ENCODE measurements at places on chromosomes 5 and 9.

DNA sequence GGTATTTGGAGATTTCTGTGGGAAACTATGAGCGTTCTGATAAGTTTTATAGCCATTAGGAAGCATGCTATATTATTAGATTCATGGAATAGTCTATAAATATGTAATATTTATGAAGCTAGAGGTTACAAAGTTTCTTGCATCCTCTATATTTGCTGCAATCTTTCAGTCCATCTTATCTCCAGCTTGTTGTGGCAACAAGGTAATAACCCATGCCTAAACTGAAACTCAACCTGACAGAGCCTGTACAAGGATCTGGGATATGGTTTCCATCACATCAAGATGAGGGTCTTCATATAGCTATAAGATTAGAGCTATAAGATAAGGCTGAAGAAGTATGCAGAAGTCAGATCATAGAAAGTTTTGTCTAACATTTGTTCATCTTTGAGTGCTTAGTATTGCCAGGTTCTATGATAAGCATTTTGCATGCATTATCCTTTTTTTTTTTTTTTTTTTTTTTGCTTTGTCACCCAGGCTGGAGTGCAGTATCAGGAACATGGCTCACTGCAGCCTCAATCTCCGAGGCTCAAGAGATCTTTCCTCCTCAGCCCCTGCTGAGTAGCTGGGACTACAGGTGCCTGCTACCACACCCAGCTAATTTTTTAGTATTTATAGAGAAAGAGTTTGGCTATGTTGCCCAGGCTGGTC is 14.8 kb downstream of the BAAT start:
- DNase-seq = no peak

DNA sequence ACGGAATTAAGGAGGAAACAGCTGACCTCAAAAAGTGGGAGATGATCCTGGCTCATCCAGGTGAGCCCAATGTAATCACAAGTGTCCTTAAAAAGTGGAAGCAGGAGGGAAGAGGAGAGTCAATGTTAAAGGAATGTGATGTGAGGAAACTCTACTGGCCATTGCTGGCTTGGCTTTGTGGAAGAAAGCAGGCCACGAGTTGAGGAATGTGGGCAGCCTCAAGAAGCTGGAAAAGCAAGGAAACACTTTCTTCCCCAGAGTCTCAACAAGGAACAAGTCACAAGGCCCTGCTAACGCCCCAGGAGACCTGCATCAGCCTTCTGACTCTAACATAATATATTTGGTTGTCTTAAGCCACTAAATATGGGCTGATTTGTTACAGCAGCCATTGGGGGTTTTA is 252.8 kb downstream of the PSAT1 start:
- DNase-seq = no peak

- no peak for DNase-seq
Measured at GRCh38 chr9:125655691-125656410, 51.2 kb downstream of the MAPKAP1 start.

GRCh38 chr5:118611332-118611945 is 376.9 kb downstream of the DTWD2 start:
- no peak for DNase-seq

GRCh38 chr5:80070338-80071056 is 35.3 kb downstream of the THBS4 start:
- no peak for DNase-seq

DNA sequence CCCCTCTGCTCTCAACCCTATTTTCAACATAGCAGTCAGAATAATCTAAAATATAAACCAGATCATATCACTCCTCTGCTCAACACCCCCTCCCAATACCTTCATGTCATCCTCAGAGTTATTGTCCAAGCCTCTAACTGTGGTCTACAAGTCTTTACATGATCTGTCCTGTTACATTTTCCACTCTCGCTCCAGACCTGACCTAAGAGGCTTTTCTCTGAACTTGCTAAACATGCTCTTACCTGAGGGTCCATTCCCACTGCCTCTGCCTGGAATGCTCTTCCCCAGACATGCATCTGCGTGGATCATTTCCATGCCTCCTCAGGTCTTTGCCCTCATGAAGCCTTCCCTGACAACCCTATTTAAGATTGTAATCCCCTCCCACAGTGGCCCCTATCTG is 12.0 kb downstream of the NIPSNAP3B start:
- no peak for DNase-seq

GRCh38 chr9:129383561-129384490 is 205.8 kb upstream of the IER5L start:
- peak; percentile 46 for DNase-seq

- DNase-seq = no peak
Measured at GRCh38 chr5:95283761-95284571, 928 bp downstream of the MCTP1 start.

- no peak for DNase-seq
Measured at GRCh38 chr9:2634153-2634552, 12.6 kb downstream of the VLDLR start.

- no peak for DNase-seq
Measured at GRCh38 chr9:27967210-27967609, 393.9 kb upstream of the C9orf72 start.

- no peak for DNase-seq
Measured at GRCh38 chr5:15606197-15606596, 106.2 kb downstream of the FBXL7 start.

- no peak for DNase-seq
Measured at GRCh38 chr5:18325431-18325830, 691.2 kb downstream of the TAF11L14 start.

GRCh38 chr5:120365656-120366446 is 98.2 kb upstream of the PRR16 start:
- no peak for DNase-seq

DNA sequence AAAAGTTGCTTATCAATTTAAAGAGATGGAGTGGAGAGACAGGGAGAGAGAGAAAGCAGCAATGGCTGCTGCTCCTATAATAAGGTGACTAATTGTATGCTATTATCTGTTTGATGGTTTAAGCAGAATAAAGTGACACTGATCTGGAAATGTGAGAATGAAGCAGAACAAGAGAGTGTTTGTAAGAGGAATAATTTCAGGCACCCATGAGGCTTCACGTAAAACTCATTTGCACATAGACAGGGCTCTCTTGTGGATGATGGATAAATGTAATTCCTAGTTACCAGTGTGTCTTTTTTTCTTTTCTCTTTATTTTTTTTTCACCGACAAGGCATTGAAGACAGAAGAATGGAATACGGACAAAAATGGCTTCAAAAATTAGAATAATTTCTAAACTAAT is 228.8 kb upstream of the TYRP1 start:
- DNase-seq = no peak

DNA sequence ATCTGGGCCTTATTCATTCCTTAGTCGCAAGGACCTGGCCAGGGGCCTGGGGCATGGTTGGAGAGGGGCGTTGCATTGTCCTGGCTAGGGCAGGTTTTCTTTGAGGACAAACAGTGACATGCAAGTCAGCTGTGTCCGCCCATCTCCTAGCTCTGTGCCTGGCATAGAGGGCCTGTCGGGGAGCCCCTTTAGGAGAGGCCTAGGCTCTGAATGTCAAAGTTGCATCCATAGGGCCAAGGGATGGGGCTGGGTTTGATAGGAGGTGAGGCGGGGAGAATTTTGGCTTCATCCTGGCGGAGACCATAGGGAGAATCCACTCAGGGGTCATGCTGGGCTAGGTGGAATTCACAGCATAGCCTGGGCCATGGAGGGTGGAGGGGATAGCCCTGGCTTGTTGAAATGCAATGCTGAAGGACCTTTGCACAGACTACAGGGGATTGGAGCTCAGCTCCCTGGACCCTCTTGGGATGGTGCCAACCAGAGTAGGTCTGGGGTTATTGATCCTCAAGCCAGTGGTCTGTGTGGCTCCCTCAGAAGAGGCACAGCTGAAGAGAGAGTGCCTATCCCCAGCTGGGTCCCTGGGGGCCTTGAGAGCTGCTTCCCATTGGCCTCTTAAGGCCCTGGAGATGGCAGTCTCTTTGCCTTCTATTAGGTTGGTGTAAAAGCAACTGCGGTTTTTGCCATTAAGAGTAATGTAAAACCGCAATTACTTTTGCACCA is 104.0 kb downstream of the RGS3 start:
- no peak for DNase-seq

DNA sequence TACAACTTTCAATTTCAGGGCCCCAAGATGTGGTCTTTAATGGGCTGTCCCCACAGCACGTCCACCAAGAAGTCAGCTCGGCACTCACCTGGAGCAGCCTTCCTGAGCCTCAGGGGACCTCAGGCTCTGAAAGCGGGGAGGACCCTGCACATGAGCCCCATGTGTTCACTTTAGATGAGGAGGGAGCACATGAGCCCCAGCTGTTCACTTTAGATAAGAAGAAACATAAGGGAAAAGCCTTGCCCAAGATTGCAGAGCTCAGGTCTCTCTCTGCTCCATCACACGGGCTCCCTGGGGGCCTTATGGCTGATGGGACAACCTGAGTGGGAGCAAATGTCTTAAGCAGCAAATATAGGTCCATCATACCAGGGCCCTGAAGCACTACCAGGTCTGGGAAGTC is 56.4 kb downstream of the NIPSNAP3B start:
- no peak for DNase-seq

DNA sequence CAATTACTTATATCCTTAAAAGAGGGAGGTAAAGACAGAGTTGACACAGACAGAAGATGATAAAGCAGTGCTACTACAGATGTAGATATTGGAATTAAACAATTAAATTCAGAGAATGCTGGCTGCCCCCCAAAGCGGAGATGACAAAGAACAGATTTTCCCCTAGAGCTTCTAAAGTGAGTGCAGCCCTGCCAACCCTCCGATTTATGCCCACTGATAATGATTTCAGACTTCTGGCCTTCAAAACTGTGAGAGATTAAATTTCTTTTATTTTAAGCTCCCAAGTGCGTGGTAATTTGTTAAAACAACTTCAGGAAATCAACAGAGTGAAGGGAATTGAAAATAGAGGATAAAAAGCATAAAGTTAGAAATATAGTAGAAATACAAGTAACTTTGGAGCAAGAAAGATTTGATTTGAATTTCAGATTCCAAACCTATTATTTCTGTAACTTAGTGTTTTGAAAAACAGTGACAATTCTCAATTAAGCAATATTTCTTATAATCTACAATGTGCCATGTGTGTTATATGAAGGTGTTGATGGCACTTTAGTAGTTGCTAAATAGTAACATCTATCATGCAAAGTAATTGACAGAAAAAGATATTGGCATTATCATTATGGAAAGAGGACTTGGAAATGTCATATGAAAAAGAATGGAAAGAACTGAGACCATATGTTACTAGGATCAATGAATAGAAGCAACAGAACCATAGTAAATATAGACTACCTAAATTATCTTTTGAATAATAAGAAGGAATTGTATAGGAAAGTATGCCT is 946.4 kb upstream of the PTPRD start:
- DNase-seq = no peak

- DNase-seq = no peak
Measured at GRCh38 chr5:115684513-115685037, 58.7 kb upstream of the TMED7 start.

DNA sequence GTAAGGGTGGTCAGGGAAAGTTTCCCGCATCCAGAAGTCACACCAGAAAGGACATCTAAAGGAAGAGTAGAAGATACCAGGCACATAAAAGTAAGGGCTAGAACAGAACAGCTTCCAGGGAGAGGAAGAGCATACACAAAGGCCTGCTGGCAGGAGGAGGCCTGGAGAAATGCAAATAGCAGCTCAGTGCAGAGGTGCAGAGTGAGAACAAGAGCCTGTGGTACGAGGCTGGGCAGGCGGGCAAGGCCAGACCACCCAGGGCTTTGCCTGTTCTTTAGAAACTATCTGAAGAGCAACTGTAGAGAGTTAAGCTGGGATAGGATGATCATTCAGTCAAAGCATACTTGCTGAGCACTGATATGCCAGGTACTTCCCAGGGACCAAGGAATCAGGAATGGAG is 115.3 kb downstream of the DROSHA start:
- no peak for DNase-seq

DNA sequence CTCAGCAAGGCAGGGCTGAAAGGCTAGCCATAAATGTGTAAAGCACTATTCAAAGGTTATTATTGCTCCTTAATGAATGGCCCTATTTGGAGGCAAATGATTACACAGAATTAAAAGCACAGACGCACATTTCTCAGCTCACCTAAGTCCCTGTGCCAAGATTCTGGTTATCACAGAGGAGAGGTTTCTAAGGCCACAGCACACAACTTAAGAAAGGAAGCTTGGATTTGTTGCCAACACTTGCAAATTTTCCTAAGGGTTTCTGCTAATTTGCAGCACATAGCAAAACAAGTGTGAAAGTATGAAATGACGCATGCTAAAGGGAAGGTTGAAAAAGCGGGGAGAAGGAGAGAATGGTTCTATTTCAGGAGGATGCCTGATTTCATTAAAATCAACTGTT is 834.1 kb upstream of the C9orf72 start:
- DNase-seq = no peak

DNA sequence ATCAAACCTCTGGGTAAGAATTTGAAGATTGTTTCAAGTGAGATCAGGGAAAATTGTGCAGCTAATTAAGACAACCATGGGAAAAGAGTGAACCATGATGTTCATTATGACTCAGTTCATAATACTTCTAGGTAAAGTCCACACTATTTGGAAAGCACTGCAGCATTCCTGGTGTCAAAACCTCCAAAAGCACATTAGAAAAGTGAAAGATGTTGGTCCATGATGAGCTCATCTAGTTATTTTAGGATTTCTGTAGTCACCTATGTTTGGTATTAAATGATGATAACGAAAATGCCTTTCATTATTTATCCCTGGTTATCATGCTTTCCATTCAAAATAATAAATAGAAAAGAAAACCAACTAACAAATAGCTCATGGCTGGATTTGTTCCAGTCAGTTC is 49.1 kb downstream of the PTCD2 start:
- DNase-seq = no peak

DNA sequence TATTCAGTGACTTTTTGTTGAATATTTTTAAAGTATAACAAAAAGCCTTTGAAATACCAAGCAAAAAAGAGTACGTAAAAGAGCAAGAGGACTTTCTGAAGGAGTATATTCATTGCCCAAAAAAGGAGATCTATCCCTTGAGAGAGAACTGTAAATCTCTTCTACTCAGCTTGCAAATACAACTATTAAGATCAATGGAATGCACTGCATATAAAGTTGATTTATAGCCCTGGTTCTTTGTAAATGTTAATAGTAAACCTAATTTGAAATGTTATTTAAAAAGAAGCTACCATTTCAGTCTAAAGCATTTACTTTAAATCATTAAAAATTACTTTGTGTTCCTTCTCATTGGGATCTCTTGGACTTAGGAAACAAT is 168.1 kb downstream of the PDE4D start:
- no peak for DNase-seq

- DNase-seq = no peak
Measured at GRCh38 chr5:150347451-150347850, 10.0 kb upstream of the TCOF1 start.

GRCh38 chr5:137487600-137487999 is 11.5 kb downstream of the SPOCK1 start:
- no peak for DNase-seq

GRCh38 chr5:78765756-78766411 is 117.3 kb upstream of the LHFPL2 start:
- no peak for DNase-seq

DNA sequence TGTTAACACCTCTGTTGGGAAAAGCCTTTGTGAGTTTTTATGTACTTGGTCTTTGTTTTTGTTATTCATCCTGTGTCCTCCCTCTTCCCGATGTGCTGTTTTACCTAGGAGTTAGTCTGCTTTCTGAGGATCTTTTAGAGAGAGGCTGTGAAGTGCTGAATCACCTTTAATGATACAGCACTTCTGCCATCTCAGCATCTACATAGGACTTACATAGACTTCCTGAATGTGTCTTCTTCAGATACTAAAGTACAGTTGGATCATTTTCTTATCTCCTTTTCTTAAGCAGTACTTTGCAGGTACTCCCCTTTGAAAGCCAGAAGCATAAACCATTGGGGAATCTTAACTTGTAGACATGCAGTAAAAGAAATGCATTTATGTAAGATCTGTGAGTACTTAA is 31.5 kb downstream of the OTULIN start:
- no peak for DNase-seq

GRCh38 chr5:87278590-87279100 is 11.0 kb downstream of the RASA1 start:
- no peak for DNase-seq

Measured in stimulated activated CD4-positive, alpha-beta T cell treated with anti-CD3 and anti-CD28 coated beads, TNF-alpha, amount 100 ng/mL, for 4 hours (primary cell).